ENCODE measurements at places on chromosomes 13 and 19. TPM values are rescaled to one million over a fixed set of nuclear protein-coding genes. Genes with fewer than 3 reads are reported as not detected.

The FSD1 gene
- total RNA-seq, result 11.3 TPM

The SPRY2 gene
- total RNA-seq, result 18.1 TPM

- DNase-seq, result no peak
These were observed 7.3 kb downstream of the NKPD1 start for GRCh38 chr19:45153339-45154063.

DNA sequence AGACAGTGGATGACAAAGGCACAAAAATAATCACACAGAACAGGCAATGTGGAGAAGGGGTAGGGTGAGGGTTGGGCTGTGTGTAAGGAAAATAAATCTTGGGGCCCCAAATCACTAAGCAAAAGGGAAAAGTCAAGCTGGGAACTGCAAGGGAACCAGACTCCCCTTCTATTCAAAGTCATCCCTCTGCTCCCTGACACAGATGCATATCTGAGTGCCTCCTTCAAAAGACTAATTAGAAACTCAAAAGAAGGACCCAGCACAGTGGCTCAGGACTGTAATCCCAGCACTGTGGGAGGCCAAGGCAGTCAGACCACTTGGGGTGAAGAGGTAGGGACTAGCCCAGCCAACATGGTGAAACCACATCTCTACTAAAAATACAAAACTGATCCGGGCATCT lies 18.3 kb downstream of the ZNF611 start:
- no peak for DNase-seq

DNA sequence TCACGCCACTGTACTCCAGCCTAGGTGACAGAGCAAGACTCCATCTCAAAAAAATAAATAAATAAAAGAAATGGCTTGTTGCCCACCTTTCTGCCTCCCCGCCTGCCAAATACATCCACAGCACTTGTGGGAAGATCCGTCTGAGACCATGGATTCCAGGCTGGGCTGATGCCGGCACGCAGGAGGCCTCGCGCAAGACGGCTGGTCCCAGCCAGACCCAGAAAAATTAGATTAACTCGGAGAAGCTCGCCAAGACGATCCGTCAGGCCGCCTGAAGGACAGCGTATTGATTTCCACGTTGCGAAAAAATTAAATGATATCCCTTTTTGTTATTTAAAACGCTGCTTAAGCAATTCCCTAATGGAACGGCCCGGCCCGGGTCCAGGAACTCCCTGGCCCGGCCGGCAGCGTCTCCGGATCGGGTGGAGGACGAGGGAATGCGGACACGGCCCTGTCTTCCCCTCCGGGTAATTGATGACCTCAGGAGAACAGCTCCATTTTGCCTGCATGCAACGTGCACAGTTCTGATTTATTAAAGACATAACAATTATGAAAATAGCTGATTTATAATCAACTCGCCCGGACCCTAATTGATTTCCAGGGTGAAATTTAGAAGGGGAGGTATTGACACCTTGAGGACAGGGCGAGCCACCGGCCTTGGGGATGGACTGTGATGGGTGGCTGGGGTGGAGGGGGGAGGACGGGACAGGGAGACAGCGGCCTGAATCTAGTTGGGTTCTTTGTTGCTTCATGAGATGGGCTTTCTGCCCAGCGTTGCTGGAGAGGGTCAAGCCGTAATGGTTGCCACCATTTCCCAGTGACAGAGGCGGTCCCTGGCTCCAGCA lies 52.1 kb downstream of the ZNRF4 start:
- no peak for DNase-seq

GRCh38 chr13:79455331-79455730 lies 25.6 kb upstream of the NDFIP2 start:
- DNase-seq, result no peak

DNA sequence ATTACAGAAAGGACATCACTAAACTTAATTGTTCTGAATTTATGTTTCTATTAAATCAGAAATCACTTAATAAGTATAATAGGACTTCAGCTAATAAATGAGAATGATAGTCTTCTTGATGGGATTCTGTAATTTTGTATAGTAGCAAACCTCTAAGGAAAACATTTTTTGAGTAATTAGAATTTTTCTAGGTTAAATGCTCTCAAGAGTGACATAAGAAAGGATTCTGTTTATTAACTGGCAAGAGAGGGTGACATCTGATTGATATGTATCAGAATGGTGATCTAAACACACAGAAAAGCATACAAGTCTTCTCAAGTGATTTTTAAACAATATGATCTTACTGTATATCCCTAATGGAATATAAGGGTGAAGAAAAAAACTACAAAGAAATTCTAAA lies 1597.7 kb upstream of the PRR20A start:
- DNase-seq, result no peak

DNA sequence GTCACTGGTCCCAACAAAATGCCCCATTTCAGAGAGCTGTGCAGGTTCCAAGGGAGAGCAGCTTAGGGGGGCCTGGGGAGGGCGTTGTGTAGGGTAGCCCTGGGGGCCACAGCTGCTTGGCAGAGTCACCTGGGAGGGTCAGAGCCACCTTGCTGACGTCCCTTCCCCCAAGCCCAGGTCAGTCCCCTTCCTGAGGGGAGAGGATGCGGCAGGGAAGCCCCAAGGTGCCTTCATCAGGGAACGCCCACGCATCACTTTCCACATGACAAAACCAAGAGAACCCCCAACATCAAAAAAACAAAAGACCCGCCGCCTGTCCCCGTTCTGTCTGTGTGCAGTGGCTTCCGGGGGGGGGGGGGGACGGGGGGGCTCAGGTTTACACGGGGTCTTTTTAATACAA lies 5.3 kb upstream of the UQCR11 start:
- no peak for DNase-seq
